H9 (cell line): ENCODE measurements at places on chromosomes 7 and 10.

DNA sequence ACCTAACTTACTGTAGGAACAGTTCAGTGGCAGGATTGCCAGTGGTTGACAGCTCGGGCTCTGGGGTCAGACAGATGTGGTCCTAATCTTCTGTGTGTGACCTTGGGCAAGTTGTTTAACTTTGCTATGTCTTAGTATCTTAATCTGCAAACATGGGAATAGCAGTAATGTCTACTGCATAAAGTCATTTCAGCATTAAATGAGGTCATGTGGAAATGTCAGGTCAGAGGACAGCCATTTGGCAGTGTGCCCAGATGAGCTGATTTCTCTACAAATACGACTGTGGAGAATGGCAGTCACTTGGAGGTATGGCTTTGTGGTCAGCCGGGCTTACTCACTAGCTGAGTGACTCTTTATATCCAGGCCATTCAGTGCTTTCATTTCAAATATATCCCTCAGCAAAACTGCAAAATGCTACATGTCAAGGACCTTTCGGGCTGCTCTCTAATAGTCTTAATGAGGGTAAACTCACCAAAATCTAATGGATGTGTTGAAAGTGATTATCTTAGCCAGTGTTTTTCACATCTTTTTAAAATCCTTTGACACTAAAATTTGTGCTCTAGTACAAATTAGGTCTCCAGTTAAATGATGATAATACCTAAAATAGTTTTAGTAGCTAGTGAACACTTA lies 171.4 kb downstream of the ST7 start:
- H3K27me3 ChIP-seq, result no peaks in the 10 kb centered on the region
- no peak overlapping the region for H3K4me3 ChIP-seq
- DNase-seq, result no peak
- H3K4me1 ChIP-seq, result no peaks in the 10 kb centered on the region

DNA sequence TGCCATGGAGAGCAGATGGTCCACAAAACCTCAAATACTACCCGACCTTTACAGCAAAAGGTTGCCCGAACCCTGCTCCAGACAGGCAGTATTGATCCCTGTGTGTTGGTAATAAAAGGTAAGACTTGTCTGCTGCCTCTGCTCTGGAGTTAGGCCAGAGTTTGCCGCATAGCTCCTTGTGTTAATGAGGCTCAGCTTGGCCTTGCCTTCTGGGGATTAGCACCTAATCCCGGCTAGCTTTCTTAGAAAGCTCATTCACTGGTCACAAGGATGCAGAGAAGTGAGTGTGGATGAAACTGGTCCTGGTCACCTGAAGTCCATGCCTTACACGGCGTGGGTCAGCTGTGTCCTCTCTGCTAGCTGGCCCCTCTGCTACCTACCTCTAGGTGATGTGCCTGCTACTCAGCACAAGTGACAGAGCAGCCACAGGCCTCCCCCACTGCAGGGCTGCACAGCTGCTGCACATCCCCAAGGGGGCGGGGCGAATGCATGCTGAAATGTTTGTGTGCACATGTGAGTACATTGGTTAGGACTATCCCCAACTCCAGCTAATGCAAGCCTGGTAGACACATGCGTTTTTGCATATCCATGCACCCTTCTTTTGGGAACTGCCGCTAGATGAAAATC lies 31.7 kb upstream of the SYPL1 start:
- H3K27ac ChIP-seq, result no peak overlapping the region
- peaks cover 4% of the 10 kb centered on the region; the same call in 1 of the 2 replicates for H3K4me1 ChIP-seq
- DNase-seq, result no peak
- H3K27me3 ChIP-seq, result no peaks in the 10 kb centered on the region

- no peak overlapping the region for H3K4me3 ChIP-seq
- no peaks in the 10 kb centered on the region for H3K27me3 ChIP-seq
- peaks cover 11% of the 10 kb centered on the region; the same call in 1 of the 2 replicates for H3K36me3 ChIP-seq
- H3K27ac ChIP-seq, result no peak overlapping the region
Observed at GRCh38 chr7:18874880-18875279, 242.6 kb downstream of the TWIST1 start.

- no peaks in the 10 kb centered on the region for H3K27me3 ChIP-seq
- no peak overlapping the region for H3K4me3 ChIP-seq
- no peak overlapping the region for H3K27ac ChIP-seq
- H3K36me3 ChIP-seq, result peaks cover 9% of the 10 kb centered on the region
- no peak for DNase-seq
Observed at GRCh38 chr10:72367301-72367960, 12.7 kb upstream of the DNAJB12 start.

DNA sequence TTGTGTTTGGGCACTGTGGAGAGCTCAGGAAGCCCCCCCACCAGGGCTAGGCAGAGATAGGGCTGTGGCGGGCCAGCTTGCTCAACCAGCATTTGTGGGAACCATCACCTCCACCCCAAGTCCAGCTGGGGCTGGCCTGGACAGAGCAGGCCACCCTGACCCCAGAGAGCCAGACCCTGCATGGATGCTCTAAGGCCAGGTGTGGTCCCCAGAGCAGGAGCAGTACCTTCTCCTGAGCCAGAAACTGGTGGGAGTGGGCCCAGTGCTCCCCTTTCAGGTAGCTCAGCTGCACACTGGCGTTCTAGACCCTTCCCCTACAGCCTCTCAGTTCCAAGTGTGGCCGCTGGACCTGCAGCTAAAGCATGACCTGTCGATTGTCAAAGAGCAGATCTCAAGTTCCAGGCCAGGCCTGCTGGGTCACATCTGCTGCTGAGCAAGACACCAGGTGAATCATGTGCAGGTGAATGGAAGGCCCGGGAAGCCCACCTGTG lies 57.2 kb downstream of the RASGEF1A start:
- DNase-seq, result no peak
- no peak overlapping the region for H3K27ac ChIP-seq
- H3K27me3 ChIP-seq, result no peaks in the 10 kb centered on the region
- no peaks in the 10 kb centered on the region for H3K36me3 ChIP-seq
- H3K4me3 ChIP-seq, result no peak overlapping the region

DNA sequence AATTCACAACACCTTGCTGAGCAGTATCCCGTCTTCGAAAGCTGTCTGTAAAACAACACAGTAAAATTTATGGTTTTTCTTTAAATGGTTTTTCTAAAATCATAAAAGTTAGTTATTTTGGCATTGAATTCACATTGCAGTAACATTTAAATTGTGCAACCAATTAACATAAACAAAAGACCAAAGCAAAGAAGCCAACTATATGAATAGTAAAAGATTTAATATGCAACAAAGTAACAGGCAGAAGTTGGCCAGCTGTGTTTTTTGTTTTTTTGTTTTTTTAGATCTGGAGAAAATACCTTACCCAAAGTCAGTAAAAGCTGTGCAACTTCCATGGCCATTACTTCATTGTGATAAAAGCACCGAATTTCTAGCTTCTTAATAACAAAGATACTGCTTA lies 11.3 kb downstream of the SRI start:
- no peaks in the 10 kb centered on the region for H3K4me1 ChIP-seq
- DNase-seq, result no peak
- H3K4me3 ChIP-seq, result no peak overlapping the region
- no peak overlapping the region for H3K27ac ChIP-seq
